Left lung (tissue), 14 donors: ENCODE measurements at places on chromosomes 7 and 10. TPM values are rescaled to one million over a fixed set of nuclear protein-coding genes. Genes with fewer than 3 reads are reported as not detected.

GRCh38 chr7:15159261-15159660 is 256.7 kb upstream of the DGKB start:
- H3K27me3 ChIP-seq = no peaks in the 10 kb centered on the region
- H3K4me3 ChIP-seq = no peak overlapping the region
- H3K36me3 ChIP-seq = no peaks in the 10 kb centered on the region
- no peaks in the 10 kb centered on the region for H3K4me1 ChIP-seq
- DNase-seq = no peak

DNA sequence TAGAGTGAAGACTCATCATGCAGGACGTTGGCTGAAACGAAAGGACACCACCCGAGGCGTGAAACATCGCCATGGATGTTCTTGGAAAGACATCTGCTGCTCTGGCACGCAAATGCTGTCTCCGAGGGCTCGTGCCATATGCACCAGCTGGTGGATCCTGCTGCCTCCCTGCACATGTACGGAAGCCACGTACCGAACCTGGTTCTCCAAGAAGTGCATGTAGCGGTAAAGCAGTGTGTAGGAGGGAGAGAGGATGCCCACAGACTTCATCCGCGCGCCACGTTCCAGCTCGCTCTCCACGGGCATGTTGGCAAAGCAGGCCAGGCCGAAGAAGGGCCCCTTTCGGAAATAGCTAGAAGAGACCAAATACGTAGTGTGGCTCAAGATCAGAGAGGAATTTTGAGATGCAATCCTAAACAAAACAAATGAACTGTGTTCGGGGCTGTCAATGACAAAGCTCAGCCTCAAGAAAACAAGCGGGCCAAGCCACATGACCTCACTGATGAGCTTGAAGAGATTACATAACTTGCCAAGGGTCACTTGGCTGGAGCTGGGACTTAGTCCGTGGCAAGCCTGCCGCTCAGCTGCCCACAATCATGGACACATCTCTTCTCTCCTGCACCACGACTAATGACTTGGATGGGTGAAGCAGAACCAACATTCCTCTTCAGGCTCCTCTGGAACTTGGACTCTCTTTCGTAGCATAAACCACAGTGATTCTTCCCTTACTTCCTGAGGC is 16.5 kb downstream of the DENND11 start:
- H3K27me3 ChIP-seq = no peaks in the 10 kb centered on the region
- peak overlapping the region; percentile 48 for H3K27ac ChIP-seq
- H3K4me1 ChIP-seq = no peaks in the 10 kb centered on the region
- no peak overlapping the region for H3K4me3 ChIP-seq
- no peak for DNase-seq

GRCh38 chr10:31921031-31921430 is 7.6 kb downstream of the ARHGAP12 start:
- H3K4me3 ChIP-seq = no peak overlapping the region
- DNase-seq = no peak
- no peaks in the 10 kb centered on the region for H3K36me3 ChIP-seq

DNA sequence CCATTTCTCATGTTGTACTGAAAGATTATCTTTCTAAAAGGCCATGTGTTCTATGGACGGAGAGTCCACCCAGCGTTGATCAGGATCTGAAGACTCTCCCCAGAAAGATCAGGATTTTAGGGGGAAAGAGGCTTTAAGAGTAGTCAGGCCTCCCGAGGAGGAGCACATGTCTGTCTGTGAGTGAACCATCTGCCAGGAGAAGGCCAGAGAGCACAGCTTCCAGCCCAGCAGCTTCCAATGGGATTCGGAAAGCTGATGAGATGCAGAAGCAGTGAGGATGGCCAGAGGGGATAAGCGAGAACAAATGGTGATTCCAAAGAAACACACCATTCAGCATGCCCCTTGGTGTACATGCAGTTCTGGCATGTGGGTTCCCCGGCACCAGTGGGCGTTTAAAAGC is 88.5 kb upstream of the TCERG1L start:
- no peak overlapping the region for H3K27ac ChIP-seq
- no peaks in the 10 kb centered on the region for H3K36me3 ChIP-seq
- no peak overlapping the region for H3K4me3 ChIP-seq

DNA sequence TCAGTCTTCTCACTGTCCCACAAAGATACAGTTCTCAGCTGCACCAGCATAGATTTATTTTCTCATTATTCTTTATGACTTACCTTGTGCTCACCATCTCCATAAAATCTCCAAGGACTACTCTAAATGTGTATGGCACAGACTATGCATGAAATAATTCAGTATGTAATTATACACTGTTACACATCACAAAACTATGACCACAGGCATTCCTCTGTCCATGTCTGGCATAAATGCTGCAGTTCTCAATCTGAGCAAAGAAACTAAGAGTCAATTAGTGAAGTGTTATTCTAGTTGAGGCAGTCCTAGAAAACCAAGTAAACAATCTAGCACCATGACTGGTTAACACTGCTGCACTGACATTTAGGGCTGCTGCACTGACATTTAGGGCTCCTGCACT is 2.7 kb downstream of the CYCS start:
- no peak for DNase-seq
- peaks cover 48% of the 10 kb centered on the region for H3K36me3 ChIP-seq
- no peak overlapping the region for H3K4me3 ChIP-seq
- H3K27me3 ChIP-seq = no peaks in the 10 kb centered on the region

- H3K27ac ChIP-seq = no peak overlapping the region
- no peaks in the 10 kb centered on the region for H3K36me3 ChIP-seq
- H3K4me3 ChIP-seq = peak overlapping the region; percentile 85
- H3K4me1 ChIP-seq = peaks cover 35% of the 10 kb centered on the region
- no peaks in the 10 kb centered on the region for H3K27me3 ChIP-seq
These were observed 1.5 kb downstream of the KLHL7 start for GRCh38 chr7:23106823-23107663.

GRCh38 chr10:12445701-12446334 is 96.5 kb downstream of the CAMK1D start:
- H3K27me3 ChIP-seq = no peaks in the 10 kb centered on the region
- H3K4me3 ChIP-seq = no peak overlapping the region
- DNase-seq = no peak
- no peaks in the 10 kb centered on the region for H3K4me1 ChIP-seq

DNA sequence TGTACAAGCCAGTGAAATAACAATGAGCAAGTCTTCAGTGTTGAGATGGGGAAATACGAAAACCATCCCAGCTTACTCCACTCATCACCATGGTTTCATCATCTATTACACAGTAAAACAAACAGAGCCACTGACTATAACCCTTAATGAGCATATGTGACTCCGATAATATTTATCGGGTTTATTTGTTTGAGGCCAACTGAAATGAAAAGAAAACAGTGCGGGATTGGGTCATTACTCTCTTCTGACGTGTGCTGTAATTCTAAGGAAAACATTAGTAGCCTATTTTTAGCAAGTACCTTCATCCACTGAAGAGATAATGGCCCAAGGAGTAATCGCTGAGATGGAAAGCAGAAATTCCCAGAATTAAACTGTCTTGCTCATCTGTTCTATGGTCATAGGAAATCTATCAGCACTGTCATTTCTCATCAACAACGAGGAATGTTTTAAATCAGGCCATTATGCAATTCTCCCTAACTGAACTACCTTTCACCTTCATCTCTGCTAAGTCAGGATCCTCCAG is 716.5 kb downstream of the INHBA start:
- no peaks in the 10 kb centered on the region for H3K36me3 ChIP-seq
- H3K4me3 ChIP-seq = no peak overlapping the region
- H3K27me3 ChIP-seq = no peaks in the 10 kb centered on the region
- DNase-seq = no peak
- no peak overlapping the region for H3K27ac ChIP-seq

Gene NRP1
- 79.8 TPM for total RNA-seq
